ENCODE measurements at places on chromosomes 3 and 15.

- DNase-seq: no peak
Observed at GRCh38 chr3:25604107-25604805, 60.5 kb downstream of the TOP2B start.

GRCh38 chr15:53351373-53351772 is 408.1 kb downstream of the WDR72 start:
- no peak for DNase-seq

DNA sequence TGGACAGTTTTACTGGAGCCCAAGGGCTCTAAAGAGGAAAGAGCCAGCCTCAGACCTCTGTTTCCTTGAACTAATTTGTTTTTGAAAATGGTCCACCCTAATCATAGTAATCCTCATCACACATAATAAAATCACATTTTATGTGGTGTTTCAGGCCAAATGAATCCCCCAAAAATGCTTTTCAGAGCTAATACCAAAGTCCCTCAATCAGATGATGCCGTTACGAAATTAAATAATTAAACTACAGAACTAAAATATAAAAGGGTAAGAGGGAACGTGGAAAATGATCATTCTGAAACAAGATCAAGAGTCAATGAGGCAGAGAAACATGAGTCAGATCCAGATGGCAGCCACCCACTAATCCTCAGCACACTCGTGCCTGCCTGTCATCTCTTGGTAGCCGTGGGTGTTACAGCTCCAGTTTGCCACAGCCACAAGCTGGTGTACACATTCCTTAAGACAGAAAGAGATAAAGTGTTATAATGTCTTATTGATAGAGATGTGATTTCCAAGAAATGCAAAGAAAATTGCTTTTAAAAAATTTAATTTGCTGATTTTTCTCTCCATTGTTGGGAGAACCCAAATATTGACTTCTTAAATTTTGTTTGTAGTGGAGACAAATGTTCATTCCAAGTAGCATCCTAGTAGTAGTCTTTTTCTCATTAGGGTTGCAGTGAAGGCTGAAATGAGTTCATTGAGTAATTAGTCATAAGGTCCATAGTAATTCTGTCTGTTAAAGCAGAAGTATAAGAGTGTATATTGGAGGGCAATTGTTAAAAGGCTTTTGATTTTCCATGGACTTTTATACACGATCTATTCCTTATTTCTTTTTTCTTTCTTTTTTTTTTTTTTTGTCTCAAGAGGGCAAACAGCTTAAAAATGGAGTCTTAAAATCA is 104.2 kb downstream of the AGBL1 start:
- DNase-seq: peak; percentile 69

- DNase-seq: no peak
Observed at GRCh38 chr15:88238618-88239430, 17.7 kb downstream of the NTRK3 start.

GRCh38 chr15:101474983-101475382 is 14.5 kb downstream of the PCSK6 start:
- DNase-seq: no peak

DNA sequence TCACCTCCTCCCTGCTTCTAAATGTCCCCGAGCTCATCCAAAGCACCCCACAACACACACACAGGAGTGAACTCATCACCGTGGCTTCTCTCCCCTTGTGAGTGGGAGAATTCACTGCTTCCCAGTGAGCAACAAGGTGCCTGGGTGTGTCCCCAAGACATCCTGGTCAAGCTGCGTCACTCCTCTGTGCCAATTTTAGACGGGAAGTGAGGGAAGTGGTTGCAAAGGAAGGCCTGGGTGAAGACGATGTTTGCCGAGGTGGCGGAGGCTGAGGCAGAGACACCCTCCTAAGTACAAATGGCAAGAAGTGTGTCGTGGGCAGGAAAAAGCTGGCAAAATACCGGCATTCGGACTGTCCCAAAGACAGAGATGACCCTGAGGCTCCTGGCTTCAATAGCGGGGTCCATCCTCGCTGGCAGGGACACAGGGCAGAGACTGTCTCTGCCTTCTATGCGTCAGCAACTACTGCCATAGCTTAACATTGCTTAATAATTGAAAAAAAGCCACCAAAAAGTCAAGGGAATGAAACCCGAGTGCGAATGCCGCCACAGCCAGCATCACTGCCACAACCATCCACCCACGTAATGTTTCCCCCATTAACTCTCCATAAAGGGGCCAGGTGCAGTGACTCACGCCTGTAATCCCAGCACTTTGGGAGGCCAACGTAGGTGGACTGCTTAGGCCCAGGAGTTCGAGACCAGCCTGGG is 72.8 kb downstream of the VGLL4 start:
- no peak for DNase-seq

DNA sequence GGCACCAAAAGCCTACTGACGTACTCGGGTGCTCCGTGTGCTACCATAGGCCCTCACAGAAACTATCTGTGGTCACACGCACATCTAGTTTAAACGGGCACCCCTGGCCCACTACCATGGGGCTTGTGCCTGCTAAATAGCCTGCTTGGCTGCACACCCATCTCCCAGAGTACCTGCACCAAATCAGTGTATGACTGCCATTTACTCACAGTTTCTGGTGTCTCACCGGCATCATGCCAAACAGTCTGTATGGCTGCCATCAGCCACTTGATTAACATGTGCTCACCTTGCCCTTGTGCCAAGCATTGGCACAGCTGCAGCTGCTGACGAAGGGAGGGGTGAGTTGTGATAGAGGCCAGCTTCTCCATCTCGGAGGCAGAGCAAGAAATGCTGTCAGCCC is 232.7 kb downstream of the IGSF11 start:
- DNase-seq: no peak

DNA sequence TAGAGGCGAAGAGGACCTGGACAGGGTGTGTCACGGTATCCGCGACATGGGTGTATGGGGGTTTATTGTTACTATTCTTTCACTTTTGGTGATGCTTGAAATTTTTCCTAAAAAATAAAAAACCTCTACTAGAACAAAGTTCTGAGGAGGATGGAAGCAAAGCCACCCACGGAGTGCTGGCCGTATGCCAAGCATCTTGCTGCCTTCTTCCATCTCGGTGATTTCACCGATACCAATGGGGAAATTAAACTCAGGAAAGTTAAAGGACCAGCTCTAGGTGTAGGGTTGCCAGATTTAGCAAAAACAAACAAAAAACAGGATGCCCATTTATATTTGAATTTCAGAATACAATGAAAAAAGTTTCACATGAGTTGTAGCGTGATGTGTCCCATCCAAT is 33.9 kb downstream of the SMAD6 start:
- DNase-seq: no peak

DNA sequence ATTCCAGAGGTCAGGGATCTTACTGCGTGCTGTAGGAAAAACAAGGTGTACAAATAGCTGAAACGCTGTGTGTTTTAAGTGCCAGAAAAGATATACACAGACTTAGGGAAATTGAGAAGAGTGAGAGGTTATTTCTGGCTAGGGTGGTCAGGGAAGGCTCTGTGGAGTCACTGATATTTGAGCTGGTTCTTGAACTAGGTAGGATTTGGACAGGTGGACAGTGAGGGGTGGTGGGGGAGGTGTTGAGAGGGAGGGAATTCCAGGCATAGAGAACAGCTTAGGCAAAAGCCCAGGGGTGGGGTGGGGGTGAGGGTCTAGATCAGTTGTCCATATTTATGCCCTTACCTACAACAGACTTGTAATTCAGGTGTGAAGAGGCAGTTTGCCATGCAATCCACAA is 7.0 kb downstream of the SEMA6D start:
- DNase-seq: no peak

DNA sequence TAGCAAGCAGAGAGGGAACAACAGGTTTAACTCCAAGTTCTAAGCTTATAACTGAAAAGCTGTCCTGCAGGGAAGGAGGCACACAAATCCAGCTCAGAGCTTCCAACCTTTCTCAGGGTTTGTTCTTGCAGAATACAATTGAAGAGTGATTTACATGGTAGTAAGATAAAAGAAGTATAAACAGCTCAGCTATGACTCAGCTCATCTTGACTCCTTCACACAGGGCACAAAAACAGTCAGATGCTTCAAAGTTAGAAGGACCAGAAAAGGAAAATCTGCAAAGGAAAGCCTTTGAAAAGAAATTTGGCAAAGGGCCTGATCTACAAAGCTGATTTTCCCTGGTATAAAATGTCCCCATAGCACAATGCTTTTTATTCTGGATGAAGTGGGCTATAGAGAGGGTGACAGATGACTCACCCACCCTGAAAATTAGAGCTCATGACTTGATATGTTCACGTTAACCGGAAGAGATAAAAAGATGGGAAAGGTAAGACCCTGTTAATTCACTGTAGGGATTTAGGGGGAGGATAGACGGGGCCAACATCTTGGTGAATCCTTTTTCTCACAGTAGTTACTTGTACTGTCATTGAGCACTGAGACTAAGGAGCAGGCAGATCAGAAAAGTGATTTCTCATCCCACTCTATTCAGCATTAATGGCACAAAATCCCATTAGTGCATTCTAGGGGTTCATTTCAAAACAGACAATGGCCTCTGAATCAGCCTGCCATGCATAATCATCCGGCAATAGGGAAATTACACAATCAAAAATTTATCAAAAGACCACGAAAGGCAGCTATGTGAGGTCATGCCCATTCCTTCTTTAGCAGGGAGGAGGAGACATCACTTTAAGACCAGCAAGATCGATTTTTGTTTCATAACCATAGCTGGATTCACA is 143.5 kb downstream of the GAP43 start:
- no peak for DNase-seq

DNA sequence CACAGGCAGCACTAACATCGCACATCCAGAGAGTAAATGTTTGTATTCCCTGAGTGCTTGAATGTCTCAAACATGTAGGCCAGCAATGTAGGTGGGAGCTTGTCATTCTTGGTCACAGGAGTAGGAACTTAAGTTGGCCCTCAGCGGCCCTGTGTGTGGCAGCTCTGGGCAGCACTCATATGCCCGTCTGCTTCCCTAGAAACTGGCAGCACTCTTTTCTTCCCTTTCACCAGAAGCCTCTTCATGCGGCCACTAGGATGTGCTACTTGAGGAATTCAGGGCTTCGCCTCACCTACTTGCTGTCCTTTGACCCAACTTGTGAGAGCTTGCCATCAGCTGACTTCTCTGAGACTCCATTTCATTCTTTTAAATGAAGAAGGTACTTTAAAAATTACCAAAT is 69.5 kb downstream of the TIPARP start:
- DNase-seq: no peak

- DNase-seq: no peak
Observed at GRCh38 chr3:43852066-43852465, 161.3 kb downstream of the ABHD5 start.

- no peak for DNase-seq
Observed at GRCh38 chr3:76869726-76870384, 170.0 kb upstream of the ROBO2 start.

DNA sequence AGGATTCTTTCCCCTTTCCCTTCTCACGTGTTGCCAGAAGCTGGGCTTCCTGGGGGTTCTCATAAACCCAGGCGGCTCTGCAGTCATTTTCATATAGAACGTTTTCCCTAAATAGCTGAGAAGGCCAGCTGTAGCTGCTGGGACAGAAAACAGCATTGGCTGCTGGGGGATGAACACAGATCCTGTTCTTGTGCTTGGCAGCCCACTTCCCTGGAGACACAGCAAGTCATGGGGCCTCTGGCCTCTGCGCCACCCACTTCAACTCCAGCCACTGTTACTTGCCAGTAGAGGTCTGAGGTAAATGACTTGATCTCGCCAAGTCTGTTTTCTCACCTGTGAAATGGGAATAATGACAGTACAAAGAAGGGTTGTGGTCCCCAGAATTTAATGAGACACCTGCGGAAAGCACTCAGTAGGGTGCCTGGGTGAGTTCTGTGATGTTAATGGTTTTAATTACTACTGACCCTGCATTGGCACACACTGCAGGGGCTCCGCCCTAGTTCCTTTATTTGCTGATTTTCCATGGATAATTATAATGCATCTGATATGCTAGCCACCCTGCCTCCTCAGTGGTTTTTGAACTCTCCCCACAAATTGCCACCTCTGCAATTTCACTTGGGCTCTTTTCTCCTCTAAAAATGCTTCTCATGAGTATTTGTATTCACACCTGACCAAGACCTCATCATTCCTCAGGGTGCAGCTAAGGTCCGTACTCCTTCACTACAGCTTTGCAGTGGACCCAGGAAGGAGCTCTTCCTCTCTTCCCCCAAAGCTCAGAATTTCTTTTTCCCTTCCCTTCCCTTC is 274.7 kb downstream of the RPLP1 start:
- no peak for DNase-seq

DNA sequence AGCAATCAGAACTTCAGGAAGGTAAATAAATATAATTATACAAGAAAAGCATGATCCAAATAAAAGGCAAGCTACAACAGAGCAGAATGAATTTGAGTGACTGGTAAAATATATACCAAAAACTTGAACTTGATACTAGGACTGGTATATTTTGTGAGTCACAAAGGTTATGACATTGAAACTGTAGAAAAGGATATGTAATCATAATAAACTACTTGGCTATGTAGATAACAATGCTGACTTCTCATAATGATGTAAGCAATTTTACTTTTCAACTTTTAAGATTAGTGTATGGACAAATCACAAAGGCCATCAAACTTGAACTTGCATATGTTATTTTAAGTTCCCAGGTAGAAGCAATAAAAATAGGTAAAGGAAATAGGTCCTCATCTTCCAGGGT is 384.5 kb upstream of the NECTIN3 start:
- DNase-seq: no peak

- DNase-seq: no peak
Observed at GRCh38 chr3:107663266-107663665, 140.5 kb downstream of the BBX start.

- peak; percentile 44 for DNase-seq
Observed at GRCh38 chr3:43994657-43995546, 246.8 kb upstream of the TOPAZ1 start.

- DNase-seq: peak; percentile 58
Observed at GRCh38 chr15:98599909-98600691, 48.2 kb upstream of the IGF1R start.

DNA sequence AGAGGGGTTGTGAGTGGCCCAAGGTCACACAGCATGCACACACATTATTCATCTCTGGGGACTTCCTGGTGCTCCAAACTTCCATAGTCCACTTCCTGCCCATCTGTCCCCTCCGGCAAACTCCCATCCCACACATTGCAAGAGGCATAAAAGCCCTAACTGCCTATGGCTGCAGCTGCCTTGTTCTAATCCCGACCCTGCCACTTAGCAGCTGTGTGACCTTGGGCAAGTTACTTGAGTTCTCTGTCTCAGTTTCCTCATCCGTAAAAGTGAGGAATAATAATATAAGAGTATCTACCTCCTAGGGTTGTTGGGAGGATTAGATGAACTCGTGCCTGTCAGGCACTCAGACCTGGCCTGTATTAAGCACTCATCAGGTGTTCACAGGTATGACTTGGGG is 84.2 kb downstream of the SMAD6 start:
- DNase-seq: no peak

DNA sequence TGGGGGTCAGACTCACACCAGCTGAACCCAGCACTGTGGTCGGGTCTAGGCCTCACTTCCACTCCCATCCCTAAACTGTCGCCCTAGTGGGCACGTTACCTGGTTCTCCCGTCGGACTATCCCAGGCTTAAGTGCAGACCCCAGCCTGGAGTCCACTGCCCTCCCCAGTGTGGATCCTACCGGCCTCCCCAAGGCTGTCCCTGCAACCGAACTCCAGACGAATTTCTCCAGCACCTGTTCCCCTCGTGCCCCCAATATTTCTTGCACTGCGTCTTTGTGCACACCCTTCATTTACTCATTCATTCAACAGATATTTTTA is 26.5 kb downstream of the SLC41A3 start:
- no peak for DNase-seq

- DNase-seq: no peak
Observed at GRCh38 chr3:196406811-196407470, 25.3 kb downstream of the UBXN7 start.

GRCh38 chr3:50516440-50516871 is 13.0 kb upstream of the CACNA2D2 start:
- DNase-seq: no peak

- no peak for DNase-seq
Observed at GRCh38 chr3:17307482-17307881, 422.7 kb downstream of the PLCL2 start.
